ENCODE measurements at places on chromosomes 13 and 19.

DNA sequence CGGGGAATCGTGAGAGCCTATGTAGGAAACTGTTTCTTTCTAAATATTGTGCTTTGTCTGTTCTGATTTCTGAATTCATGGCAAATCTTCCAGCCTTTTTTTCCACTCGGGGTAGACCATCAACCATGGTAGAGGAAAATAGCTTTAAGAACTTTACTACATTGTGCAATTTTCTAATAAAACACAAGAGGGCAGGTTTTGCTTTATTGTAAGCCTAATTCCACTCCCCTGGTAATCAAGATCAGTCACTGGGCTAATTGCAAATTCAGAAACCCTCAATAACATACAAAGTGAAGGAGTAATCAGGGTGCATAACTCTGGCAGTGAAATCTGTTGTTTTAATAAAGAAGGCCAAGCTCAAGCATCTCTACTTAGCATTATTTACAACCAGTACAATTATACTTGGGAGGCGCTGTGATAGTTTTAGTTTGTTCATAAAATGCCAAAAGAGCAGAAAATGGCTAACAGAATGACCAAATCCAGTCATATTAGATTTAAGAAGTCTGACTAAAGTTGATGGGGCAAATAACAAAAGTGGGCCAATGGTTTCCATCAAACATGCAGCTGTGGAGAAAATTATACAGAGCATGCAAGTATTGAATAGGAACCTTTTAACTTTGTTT lies 43.8 kb downstream of the DCT start:
- DNase-seq = peak; percentile 18

DNA sequence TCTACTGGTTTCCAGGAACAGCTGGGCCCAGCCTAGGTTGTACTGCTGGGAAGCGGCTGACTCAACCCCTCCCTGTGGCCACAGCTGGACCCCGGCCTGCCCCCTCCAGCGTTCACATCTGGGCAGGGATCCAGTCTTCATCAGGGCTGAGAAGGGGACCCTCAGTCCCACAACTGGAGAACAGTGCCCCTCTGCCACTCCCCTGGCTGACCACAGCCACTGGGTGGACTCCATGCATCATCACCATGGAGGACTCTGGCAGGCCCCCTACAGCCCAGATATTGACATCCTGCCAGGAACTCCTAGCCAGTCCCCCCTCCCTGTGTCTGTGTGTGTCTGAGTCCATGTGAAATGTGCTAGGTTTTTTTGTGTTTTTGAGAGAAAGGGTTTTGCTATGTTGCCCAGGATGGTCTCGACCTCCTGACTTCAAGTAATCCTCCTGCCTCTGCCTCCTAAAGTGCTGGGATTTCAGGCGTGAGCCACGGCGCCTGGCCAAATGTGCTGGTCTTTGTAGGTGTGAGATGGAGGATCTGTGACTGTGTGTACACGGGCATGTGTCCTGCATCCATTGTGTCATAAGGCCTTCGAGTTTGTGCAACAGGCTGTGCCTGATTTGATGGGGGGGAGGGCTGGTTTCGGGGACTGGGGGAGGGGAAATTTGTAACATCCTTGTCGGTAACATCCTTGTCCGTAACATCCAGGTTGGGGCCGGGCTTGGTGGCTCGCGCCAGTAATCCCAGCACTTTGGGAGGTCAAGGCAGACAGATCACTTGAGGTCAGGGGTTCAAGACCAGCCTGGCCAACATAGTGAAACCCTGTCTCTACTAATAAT lies 4.0 kb upstream of the HOOK2 start:
- DNase-seq = no peak

- no peak for DNase-seq
Observed at GRCh38 chr13:105804561-105805190, 730.8 kb downstream of the EFNB2 start.

- DNase-seq = no peak
Observed at GRCh38 chr19:9986787-9987281, 23.5 kb downstream of the COL5A3 start.

GRCh38 chr19:3655402-3656072 lies 28.9 kb upstream of the CACTIN start:
- DNase-seq = no peak

DNA sequence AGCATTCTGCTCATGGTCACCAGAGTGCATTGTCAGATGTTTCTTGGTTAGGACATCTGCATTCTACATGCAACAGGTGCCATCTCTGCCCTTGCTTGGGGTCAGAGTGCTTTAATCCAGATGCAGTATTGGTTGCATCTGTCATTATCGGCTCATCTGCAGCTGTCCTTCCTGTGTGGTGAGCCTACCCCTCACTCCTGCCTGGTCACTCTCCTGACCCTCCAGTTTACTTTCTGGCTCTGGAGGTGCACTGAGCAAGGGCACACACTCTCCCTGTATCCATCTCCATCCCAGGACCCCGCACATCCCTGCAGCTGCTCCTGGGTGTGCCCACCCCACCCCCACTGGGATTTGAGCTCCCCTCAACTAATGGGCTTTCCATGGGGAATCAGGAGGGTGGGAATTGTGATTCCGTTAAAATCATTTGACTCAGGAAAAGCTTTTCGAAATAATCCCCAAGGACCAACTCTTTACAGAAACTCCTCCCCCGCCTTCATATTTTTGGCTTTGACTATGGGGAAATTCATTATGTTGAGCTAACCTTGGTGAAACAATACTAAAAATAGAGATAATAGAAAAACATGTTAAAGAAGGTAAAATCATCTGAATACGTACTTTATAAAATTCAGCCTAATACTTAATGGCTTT lies 70.2 kb downstream of the COL4A2 start:
- no peak for DNase-seq

GRCh38 chr19:46574533-46574932 lies 26.6 kb upstream of the CALM3 start:
- DNase-seq = no peak

DNA sequence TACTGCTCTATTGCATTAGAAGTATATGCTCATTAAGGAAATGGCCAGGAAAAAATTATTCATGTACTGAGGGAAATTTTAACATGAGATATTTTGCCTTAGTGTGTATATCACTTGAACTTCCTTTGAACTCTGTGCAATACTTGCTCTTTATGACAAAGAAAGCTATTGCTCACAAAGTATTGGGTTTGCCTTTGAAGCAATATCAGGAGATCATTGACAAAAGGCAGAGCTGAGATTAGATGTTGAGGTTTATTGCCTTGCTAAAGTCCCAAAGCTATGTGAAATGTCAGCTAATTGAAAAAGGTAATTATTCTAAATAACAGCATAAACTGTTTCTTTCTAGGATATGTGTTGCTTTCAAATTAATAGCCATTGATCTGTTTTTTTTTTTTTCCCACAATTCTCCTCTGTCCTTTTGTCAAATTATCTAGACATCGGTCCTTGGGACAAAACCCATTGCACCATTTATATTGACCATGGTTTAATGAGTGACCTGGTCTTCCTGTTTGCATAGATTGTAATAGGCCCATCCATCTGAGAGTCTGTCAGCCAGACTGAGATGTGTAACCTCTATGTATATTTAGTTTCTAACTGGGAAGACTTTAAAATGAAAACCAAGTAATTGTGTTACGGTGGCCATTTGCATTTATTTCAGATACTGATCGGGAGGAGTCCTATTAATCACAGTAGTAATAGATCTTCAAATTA lies 752.7 kb upstream of the GPC6 start:
- DNase-seq = no peak

DNA sequence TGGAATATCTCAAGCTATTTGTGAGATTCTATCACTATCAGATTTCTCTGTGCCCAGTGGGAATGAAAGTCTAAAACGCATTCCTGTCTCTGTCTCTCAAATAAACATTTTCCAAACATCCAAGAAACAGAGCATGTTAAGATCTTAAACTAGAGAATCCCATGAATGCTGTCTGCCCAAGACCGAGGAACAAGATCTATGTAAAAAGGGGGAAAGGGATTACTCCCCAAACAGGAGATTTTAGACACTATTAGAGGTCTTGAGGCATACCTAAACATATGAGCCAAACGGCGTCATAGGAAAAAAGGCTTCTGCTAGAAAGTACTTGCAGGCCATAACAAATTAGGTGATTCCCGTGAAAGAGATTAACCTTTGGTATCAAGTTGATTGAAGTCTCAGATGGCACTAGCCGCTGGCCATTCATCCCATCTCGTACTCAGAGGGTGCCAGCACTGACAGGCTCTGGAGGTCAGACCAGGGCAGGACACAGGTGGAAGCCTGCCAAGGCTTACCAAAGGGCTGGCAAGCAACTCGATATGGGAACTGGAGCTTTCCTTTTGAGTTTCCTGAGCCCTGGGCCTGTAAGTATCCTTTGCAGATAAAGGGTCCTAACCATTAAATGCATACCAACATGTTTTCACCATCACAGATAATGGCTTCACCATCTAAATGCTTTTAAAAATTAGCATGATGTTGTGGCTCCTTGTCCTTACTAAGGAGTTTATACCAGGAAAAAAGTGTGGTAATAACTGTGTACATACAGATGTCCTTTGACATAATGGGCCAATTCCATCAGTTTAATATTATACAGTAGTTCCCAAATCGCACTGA lies 225.2 kb downstream of the FOXO1 start:
- no peak for DNase-seq

- DNase-seq = no peak
Observed at GRCh38 chr19:6018786-6019185, 40.8 kb upstream of the RANBP3 start.

DNA sequence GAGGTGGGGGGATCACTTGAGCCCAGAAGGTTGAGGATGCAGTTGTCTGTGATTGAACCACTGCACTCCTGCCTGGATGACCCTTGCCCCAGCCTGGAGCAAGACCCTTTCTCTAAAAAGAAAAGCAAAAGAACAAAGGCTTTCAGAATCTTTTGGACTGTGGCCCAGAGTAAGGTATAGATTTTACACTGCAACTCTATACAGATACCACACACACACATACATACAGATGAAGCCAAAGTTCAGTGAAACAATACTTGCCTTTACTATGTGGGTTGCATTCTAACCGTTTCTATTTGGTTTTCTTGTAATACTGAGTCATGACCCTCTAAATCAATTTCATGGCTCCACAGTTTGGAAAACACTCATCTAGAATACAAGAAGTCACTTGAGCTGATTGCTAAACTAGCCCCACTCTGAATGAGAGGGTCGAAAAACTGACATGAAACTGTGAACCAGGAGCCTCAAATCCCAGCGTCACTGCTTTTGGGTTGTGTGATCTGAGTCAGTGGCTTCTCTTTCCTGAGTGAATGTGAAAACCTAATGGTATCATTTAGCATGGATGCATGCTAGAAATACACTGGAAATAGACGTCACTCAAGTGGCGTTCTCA lies 756.1 kb downstream of the UQCRFS1 start:
- no peak for DNase-seq

DNA sequence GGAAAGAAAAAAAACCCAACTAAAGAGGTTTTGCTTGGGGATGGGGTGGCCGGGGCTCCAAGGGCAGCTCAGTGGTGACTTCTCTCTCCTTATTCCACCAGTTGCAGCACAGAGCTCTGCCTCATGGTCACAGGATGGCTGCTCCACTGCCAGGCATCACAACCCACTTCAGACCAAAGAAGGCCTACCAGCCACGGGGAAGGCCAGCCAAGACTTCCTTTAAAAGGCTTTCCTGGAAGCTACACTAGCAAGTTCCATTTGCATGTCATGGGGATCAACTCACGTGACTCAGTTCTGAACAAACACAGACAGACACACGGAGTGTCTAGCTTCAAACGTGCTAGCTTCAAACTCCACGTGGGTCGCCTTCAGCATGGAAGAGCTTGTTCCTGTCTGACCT lies 13.2 kb upstream of the EIF3G start:
- no peak for DNase-seq

- no peak for DNase-seq
Observed at GRCh38 chr19:16433986-16434385, 37.8 kb downstream of the EPS15L1 start.

GRCh38 chr13:109875746-109876145 lies 89.4 kb upstream of the IRS2 start:
- no peak for DNase-seq

GRCh38 chr19:15249972-15250639 lies 17.9 kb upstream of the EPHX3 start:
- DNase-seq = no peak

DNA sequence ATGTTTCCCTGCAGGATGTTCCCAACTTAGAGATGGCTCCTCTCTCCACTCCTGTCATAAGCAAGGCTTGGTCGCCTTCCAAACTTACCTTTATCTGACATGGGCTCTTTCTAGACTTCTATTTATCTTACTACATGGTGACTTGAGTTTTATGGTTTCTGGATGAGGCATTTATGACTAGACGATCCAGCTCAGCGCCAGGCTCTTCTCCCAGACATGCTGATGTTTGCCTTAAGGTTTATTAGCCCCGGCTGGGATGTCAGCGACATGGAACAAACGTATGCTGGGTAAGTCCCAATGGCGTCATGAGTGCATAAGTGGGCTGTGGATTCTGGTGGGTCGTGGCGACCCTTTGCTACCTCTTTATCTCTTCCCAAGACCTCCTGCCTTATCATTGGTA lies 39.8 kb upstream of the SLC15A1 start:
- DNase-seq = no peak

- no peak for DNase-seq
Observed at GRCh38 chr13:68551701-68552522, 1321.8 kb upstream of the PCDH9 start.

GRCh38 chr13:114022876-114023275 lies 49.0 kb upstream of the C13orf46 start:
- no peak for DNase-seq

DNA sequence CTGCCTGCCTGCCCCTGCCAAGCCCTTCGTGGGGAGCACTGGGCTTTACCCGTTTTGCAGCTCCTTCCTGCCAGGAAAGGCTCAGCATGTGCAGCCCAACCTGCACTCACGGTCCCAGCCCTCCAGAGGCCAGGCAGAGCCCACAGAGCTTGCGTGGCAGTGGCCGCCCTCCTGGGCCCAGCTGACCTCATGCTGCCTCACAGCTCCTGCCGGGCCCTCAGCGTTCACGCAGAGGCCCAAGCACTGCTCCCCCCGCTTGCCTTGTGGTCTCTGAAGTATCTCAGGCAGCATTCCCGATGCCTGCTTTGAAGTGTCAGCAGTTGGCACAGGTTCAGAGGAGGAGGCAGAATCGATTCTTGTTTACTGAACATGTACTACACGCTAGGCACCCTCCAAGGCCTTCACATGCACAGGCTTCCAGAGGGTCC lies 32.5 kb downstream of the CAPN12 start:
- DNase-seq = peak; percentile 65

- no peak for DNase-seq
Observed at GRCh38 chr13:100532090-100532766, 56.4 kb downstream of the GGACT start.

GRCh38 chr19:9453953-9454352 lies 18.6 kb upstream of the ZNF266 start:
- DNase-seq = no peak

GRCh38 chr19:41945135-41945766 lies 13.9 kb downstream of the RABAC1 start:
- DNase-seq = no peak

GRCh38 chr19:6610934-6611852 lies 20.2 kb upstream of the CD70 start:
- no peak for DNase-seq

DNA sequence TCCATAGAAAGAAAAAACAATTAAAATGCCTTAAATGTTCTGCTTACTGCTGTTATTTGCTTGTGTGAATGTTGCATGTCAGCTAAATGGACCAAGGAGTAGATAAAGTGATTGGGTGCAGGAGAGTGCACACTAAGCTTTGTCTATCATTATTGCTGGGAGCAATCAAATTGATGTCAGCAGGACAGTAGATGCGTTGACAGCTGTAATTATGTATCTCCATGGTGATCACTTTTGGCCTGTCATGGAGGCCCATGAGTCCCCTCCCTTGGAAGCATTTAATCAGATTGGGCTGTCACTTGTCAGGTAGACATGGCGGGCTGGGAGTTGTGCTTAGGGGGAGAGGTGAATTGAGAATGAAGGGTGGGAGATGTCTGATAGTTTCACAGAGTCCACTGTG lies 215.3 kb downstream of the PCCA start:
- no peak for DNase-seq

Measured in NCI-H2107 (cell line).